ENCODE measurements at places on chromosomes 13 and 19.

DNA sequence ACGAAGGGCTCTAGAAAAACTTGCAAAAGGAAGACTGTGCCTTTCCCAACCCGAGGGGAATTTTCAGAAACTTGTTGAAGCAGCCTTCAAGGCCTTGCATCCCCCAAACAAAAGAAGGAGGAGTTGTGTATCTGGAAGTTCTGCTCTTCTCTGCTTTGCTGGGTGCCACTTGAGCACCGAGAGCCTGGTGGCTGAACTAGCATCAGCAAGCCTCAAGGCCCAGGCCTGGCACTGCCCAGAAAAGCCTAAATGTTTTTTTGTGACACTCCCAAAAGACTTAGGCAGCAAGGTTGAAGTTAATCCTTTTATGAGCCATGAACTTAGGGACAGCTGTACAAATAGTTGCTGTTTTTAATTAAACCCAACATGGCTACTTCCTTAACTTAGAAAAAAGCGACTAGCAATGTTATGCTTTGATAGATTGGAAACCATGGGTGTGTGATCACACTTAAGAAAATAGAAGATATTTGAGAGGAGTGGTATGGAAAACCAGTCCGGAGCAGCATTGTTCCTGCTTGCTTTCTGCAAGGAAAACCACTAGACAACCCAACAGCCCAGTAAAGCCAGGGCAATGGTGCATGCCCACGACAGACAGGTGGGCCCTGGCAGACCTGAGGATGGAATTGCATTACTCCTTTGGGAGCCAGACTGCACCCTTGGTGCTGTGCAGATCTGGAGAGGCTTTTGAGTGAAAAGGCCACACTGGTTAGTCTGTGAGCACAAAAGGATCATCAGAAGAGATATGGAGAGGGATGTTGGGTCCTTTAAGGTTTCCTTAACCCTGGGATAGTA, 788 bp upstream of the DLEU7 start:
- no peak for DNase-seq

GRCh38 chr19:45245826-45246225, 619 bp upstream of the EXOC3L2 start:
- no peak for DNase-seq

DNA sequence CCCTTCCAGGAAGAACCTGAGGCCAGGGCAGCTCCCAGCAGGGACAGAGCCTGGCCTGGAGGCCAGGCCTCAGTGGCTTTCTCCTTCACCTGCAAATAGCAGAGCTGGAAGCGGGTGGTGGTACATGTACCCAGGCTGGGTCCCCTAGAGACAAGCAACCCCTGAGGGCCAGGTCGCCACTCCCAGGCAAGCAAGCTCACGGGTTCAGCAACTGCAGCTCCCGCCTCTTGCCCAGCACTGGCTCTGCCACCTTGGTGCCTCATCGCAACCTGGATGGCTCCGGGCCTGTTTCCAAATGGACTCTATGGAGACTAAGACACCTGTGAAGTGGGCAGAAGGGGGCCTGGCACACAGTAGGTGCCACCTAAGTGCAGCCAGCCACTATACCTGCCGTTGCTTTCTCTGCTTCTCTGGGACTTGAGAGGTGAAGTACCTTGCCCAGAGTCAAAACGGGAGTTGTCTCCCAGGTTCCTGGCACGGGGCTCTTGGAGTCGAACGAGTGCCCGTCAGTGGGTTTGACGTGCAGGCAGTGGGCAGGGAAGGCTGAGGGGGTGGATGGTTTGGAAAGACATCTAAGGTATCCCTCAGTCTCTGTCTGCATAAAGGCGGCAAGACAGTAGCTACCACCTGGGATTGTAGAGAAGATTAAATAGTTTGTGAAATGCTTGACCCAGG, 2.4 kb upstream of the PLPP2 start:
- DNase-seq: no peak

GRCh38 chr13:59680429-59681024, 483.2 kb downstream of the DIAPH3 start:
- no peak for DNase-seq

GRCh38 chr19:47209319-47210179, 21.4 kb downstream of the BBC3 start:
- DNase-seq: no peak

- DNase-seq: no peak
These were observed 694 bp downstream of the CLN5 start for GRCh38 chr13:76992548-76993001.

- DNase-seq: no peak
These were observed 10.0 kb downstream of the GTPBP3 start for GRCh38 chr19:17347361-17347760.

DNA sequence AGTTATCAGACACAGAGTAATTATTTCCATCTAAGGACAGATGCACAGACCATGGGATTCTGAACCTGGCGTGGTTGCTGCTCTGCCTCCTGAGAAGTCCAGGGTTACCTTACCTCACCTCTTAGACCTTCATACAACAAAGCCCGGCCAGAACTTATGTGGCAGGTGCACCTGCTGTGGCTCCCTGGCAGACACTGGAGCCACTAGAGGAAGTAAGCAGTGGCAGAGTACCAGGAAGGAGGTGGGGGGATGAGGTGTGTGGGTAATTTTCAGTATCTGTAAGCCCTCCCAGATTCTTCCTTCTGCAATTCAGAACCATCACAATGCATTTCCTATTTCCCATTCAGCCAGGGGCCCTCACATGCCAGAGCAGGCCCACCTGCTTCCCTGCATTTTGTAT, 106.1 kb upstream of the DOCK9 start:
- no peak for DNase-seq

GRCh38 chr19:15431396-15432017, 12.7 kb upstream of the AKAP8L start:
- no peak for DNase-seq

GRCh38 chr19:29634002-29634401, 27.9 kb downstream of the POP4 start:
- DNase-seq: no peak

GRCh38 chr19:45363861-45364459, 6.4 kb downstream of the ERCC2 start:
- DNase-seq: no peak

DNA sequence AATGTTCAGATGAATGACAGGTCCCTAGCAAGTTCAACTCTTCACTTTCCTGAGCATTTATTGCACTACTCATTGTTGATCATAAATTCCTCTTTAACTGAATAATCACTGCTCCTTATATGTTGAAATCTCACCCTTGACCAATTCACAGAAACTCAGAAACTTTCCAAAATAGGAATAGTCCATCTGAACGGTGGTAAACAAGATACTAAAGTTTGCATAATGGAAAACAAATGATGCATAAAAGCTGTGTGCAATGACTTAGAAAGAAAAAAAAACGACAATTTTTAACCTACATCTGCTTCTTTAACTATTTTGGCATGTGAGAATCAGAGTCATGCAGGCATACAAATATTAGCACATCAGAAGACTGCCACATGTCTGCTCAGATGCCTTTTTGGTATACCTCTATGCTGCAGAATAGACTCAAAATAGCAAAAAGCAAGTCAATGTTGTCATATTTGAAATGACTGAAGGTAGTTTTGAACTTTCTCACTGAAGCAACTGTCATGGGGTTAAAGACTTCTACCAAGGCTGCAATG, 34.8 kb downstream of the SLC10A2 start:
- DNase-seq: no peak
